ENCODE measurements at places on chromosomes 2 and 18.
A peak's percentile ranks its signal among the peaks of the same experiment; 100 is the strongest.

GRCh38 chr2:133605011-133605765 lies 36.9 kb upstream of the NCKAP5 start:
- DNase-seq: no peak

GRCh38 chr2:69095305-69095704 lies 82.3 kb downstream of the ANTXR1 start:
- no peak for DNase-seq

DNA sequence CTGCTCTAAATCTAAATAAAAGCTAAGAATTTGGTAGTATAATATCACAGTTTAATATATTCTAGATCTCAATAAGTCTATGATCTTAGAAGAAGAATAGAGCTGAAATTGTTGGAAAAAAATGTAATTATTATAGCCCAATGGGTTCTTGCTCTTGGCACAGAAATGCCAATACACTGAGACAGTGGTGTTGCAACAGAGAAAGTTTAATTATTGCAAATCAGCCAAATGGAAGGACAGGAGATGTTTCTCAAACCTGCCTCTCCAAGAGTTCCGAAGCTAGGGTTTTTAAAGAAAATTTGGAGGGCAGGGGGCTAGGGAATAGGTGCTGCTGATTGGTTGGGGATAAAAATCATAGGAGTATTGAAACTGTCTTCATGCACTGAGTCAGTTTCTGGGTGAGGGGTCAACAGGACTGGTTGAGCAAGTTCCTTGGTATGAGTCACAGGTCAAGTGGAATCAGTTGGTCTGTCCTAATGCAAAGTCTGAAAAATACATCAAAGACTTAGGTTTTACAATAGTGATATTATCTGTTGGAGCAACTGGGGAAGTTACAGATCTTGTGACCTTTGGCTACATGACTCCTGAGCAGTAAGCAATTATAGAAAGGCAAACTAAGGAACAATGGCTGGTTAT lies 228.6 kb downstream of the CD226 start:
- no peak for DNase-seq

DNA sequence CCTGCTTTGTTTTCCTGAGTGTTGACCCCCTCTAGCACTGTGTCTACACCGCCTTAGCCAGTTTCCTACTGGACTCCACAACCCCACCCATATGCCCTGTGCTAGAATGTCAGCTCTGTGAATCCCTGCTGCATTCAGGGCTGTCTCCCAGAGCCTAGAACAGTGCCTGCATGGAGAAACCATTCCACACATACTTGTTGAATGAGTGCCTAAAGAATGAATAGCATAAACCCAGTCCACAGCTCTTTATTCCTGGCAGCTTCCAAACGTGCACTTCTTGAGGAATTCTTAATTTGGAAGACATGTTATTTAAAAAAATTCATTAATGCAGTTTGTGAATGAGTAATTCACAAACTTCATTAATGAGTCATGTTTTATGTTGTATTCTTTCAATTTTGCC lies 6.5 kb upstream of the NAPG start:
- no peak for DNase-seq

DNA sequence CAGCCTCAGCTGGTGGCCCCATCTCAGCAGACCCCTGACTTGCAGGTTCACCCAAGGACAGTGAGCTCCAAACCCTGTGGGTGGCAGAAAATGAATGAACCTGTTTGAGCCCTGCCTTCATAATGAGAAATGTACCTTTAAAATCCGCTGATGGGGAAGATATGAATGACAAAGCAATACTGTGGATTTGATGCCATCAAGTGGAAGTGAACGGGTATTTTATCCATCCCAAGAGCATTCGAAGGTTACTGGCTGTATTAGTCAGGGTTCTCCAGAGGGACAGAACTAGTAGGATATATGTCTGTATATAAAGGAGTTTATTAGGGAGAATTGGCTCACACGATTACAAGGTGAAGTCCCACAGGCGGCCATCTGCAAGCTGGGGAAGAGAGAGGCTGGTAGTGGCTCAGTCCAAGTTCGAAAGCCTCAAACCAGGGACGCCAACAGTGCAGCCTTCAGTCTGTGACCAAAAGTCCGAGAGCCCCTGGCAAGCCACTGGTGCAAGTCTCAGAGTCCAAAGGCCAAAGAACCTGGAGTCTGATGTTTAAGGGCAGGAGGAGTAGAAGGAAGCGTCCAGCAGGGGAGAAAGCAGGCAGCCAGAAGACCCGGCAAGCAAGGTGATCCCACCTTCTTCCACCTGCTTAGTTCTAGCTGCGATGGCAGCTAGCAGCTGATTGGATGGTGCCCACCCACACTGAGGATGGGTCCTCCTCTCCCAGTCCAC lies 32.1 kb downstream of the TOGARAM2 start:
- DNase-seq: no peak

DNA sequence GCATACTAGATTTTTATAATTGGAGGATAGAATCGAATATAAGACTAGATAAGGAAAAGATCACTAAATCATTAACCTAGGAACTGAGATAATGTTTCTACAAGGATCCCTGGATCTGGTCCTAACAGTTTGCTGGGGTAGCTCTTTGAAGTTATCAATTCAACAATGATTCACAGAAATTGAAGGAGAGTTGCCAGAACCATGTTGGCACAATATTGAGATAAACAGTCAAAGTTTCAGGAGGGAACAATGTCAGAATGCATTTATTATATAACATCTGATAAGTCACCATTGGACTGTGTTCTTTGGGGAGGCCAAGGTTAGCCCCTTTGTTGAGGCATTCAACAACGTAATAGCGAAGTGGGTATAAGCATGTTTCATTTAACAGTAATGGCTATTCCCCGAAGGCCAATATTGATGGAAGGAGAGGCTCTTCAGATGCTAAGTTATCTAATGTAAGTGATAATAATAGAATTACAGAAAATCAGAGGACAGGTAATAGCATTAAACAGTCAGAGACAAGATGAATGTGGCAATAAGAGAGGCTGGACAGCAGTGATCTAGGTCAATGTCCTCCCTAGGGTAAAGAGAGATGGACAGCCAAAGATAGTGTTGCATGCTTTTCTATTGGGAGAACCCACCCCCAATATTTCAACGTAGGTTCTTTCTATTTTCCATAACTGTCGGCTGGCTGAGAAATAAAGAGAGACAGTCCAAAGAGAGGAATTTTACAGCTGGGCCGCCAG lies 604.8 kb upstream of the GYPC start:
- DNase-seq: no peak

- no peak for DNase-seq
Observed at GRCh38 chr2:96119389-96119751, 3.0 kb upstream of the ADRA2B start.

GRCh38 chr2:121689356-121689755 lies 40.1 kb upstream of the CLASP1 start:
- DNase-seq: peak; percentile 43

Data from hematopoietic multipotent progenitor cell treated with erythropoietin and hydrocortisone succinate and interleukin-3 and kit ligand, for 17 days (in vitro differentiated cells).